Gastroesophageal sphincter (tissue), 4 donors: ENCODE measurements at places on chromosomes 13 and 19.

DNA sequence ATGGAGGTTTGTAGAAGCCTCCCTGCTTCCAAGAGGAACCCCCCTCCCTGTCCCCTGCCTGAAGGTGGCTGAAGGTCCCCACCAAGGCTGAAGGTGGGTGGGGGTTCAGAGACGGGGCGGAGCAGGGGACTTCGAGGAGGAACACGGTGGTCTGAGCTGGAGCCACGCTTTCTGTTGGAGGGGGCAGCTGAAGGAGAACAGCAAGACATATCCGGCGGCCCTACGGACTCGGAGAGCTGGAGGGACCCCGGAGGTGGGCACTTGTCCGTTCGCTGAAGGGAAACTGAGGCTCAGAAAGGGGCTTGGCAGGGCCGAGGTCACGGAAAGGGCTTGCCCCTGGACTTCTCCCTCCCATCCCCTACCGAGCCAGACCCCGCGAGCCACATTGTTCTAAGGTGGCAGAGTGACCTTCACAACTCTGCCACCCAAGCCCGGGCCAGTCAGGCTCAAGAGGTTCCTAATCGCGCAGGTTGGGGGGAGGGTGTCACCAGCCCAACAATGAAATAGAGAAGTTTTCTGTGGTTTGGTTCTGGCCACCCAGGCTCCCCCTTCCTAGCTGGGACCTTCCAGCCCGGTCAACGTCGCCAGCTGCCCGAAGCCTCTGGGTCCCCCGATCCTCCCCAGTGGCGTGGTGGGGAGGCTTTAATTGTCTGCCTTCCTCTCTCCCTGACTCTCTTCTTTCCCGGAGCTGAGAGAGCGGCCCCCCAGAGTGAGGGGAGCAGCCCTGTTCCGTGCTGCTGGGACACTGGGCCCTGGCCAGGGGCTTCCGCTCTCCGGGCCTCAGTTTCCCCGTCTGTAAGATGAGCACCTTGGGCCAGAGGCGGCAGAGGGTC lies 15.5 kb upstream of the KCNN1 start:
- no peak for ATAC-seq

GRCh38 chr13:97018029-97018819 lies 23.9 kb upstream of the OXGR1 start:
- no peak for ATAC-seq

- no peak for ATAC-seq
Observed at GRCh38 chr13:80339912-80340650, 845 bp downstream of the SPRY2 start.

GRCh38 chr13:73832128-73832588 lies 302.0 kb downstream of the KLF12 start:
- ATAC-seq: no peak

DNA sequence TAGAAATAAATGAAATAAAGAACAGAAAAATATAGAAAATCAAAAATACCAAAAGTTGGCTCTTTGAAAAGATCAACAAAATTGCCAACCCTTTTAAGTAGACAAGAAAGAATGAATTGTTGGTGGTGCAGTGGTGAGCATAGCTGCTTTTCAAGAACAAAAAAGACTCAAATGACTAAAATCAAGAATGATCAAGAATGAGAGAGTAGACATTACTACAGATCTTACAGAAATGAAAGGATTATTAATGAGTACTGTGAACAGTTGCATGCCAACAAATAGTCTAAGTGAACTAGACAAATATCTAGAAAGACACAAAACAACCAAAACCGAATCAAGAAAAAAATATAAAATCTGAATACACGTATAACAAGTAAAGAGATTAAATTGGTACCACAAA lies 53.9 kb downstream of the FNDC3A start:
- no peak for ATAC-seq

- ATAC-seq: no peak
Observed at GRCh38 chr19:46017095-46017429, 5.8 kb downstream of the PGLYRP1 start.

GRCh38 chr19:1651568-1652291 lies 685 bp downstream of the TCF3 start:
- no peak for ATAC-seq

DNA sequence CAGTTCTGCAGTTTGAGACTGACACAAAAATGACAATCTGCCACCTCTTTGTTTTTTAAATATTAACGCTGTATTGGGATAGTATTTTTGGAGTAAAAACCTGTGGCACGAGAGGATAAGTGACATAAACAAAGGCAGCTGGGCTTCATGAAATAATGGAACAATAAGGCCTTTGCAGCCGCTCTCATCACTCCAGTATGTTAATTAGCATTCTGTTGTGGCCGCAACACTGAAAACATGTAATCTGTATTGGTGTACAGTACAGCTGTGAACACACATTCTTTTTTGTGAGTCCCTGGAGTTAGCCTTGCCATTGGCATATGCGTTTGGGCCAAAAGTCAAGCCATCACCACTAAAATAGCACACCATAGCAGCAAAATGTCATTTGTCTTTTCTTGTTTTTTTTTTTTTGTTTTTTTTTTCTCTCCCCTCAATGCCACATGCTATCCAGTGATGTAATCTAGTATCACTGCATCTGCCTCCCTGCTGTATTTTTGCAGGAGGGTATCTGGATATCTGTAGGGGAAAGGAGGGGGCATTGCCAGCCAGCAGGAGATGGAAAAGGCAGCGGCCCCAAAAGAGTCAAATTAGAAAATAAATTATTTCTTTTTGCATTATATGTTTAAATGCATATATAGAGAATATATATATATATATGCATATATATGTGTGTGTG lies 885 bp upstream of the ZNF536 start:
- no peak for ATAC-seq

DNA sequence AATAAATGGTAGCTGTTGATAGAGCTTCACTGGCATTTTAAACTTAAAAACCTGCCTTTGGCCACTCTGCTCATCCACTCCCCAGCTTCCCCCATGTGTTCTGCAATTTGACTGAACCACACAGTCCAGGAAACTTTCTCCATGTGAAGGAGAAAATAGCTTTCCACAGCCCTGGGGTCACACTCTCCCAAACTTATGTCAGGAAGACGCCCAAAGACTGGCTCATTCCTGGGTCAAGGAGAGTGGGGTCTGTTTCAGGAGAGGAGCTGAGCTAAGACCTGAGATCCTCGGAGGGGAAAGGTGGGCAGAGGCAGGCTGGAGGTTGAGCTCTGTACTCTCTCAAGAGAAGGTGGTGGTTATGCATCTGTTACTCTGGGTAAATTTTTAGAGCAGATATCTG lies 48.7 kb upstream of the GPI start:
- ATAC-seq: no peak

GRCh38 chr13:96762876-96763275 lies 231.4 kb downstream of the OXGR1 start:
- no peak for ATAC-seq

GRCh38 chr13:79987323-79987722 lies 353.6 kb downstream of the SPRY2 start:
- ATAC-seq: no peak

DNA sequence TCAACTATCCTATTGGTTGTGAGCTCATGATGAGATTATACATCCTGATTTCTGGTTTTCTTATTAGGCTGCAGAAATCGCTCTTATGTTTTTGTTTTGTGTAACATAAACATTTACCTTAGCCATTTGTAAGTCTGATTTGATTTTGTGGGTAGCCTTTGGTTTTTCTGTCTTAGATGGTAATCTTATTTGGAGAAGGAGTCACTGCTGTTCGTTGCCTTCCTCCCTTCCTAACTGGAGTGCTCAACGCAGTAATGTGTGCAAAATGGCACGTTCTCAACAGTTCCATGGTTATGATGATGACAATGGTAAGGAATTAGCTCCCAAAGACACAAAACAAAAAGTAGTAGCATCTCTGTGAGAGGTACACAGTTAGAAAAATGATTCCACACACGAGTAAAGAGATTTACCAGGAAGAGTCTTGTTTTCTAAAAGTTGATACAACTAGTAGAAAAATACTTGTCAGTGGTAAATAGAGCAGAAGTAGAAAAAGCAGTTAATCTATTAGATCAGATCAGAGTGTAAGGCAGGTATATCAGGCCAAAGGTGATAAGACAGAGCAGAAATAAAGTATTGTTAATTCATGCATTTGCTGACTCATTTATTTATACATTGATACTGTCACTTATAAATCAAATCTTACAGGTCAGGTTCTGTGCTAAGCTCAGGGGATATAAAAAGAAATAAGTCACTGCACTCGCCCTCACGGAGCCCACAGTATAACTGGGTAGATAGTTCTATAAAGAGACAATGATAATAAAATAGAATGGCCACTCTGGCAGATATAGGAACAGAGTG lies 270.0 kb downstream of the NALCN start:
- no peak for ATAC-seq

GRCh38 chr19:41426952-41427646 lies at the start of gene B3GNT8:
B3GNT8 (minus strand) TSS chr19:41427374; CDS start chr19:41426778, 596 bp downstream.
- ATAC-seq: peak; percentile 94
